ENCODE measurements at places on chromosomes 7 and 10.

- DNase-seq: no peak
Observed at GRCh38 chr7:120475994-120476393, 203.0 kb downstream of the KCND2 start.

- DNase-seq: no peak
Observed at GRCh38 chr7:159192725-159193453, 48.2 kb upstream of the VIPR2 start.

DNA sequence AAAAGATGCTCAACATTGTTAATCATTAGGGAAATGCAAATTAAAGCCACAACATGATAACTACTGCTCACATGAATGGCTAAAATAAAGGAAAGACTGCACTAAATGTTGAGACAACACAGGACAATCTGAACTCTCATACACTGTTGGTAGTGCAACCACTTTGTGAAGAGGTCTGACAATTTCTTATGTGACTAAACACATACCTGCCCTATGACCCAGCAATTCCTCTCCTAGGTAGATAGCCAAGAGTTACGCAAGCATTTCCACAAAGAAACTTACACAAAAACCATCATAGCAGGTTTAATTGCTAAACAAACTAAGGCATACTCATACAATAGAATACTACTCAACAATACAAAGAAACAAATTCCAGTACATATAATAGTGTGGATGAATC is 41.8 kb upstream of the HERPUD2 start:
- no peak for DNase-seq

- peak; percentile 46 for DNase-seq
Observed at GRCh38 chr7:23546897-23547572, 15.3 kb upstream of the TRA2A start.

DNA sequence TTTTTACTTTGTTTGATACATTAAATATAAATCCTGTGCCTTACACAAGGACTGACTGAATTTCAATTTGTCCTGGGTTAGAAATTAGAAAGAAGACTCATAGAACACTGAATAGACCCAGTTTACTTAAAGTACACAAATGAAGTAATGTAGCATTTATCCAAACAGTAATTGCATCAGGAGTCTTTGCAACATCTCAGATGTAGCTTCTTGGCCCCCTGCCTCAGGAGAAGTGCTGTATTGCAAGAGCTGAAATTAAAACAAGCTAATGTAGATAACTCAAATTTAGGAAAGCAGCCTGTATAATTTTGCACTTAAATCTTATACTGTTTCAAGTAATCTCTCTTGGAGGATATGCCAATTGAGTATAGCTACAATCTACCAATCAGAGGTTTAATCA is 54.3 kb upstream of the KCND2 start:
- no peak for DNase-seq

DNA sequence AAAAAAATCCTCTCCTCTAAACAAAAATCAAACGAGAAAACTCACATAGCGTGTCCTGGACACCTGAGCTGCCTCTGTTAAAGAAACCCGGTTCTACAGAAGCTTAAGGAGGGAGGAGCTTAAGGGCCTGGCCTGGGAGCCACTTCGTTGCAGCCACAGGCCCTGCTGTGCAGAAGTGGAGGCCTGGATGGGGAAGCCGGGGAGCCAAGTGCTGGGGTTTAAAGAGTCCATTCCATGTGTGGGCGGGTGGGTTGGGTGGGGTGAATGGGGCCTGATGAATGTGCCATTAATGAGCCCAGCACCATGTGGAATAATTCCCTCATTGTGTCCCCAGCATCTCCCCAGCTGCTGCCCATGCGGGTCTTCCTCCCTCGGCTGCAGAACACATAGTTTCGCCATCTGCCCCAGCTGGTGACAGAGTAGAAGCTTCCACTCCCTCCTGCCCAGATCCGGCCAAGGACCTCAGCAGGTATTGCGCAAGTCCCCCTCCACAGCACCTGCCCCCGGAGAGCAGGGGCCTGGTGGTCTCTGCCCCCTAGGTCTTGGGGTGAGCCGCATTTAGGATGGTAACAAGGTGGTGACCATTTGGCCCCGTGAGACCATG is 127.8 kb upstream of the BTBD16 start:
- no peak for DNase-seq

DNA sequence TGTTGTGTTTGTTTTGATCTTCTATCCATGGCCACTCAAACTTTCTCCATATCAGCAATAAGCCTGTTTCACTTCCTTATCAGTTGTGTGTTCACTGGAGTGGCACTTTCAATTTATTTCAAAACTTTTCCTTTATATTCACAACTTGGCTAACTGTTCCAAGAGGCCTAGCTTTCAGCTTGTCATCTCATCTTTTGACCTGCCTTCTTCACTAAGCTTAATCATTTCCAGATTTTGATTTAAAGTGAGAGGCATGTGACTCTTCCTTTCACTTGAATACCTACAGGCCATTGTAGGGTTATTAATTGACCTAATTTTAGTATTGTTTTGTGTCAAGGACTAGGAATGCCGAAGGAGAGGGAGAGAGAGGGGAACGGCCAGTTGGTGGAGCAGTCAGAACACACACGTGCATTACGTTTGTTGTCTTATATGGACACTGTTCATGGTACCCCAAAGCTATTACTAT is 5.5 kb upstream of the GNAT3 start:
- no peak for DNase-seq
